ENCODE measurements at places on chromosomes 5 and 9.

- DNase-seq = no peak
Measured at GRCh38 chr5:137938751-137939143, 49.5 kb downstream of the PKD2L2 start.

DNA sequence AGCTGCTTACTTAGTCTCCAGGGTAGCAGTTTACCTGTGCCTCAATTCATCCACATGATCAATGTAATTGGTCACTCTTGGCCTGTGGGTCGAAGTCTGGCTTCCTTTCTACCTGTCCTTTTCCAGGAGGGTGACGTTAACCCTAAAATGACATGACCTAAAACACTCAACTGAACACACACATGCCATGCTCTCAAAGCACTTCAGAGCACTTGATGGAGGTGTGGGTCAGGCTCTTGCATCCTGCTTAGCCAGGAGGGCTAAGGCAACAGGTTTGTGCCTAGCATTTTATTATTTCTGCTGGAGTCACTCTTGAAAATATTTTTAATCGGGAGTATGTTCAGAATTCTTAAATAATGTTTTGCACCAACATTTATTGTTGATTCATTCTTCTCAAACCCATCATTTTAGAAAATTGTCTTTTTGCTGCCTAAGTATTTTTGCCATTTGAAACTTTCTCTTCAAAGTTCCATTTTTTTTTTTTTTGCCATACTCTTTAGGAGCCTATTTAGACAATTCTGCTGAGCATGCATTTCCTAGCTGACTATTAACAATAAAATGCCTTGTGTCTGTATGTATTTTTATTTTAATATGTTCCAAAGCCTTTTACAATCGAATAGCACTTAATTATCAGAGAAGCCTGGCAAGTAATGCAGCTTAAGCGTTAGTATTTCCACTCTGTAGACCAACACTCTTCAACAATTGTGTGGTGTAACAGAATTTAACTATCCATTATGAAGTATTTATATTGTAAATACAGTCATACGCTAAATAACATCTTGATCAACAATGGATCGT lies 59.1 kb downstream of the ATP10B start:
- no peak for DNase-seq

- no peak for DNase-seq
Measured at GRCh38 chr9:101117161-101117560, 88.6 kb downstream of the PLPPR1 start.

DNA sequence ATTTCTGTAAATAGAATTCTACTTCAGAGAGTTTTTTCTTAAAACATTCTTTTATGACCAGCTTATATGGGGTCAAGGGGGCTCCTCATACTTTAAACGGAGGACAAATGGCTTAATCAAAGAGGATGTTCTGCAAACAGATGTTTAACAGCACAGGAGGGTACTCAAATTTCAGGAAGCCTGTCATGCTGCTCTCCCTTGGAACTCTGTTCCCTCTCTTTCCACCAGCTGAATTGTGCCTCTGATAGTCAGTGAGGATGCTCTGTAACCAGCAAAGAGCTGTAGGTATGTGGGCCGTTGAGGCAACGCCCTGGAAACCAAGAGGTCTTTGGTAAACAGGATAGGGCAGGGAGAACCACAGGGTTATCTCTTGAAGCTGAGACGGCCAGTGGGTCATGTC lies 161.1 kb downstream of the C5orf15 start:
- DNase-seq = no peak

GRCh38 chr5:5025774-5026408 lies 114.2 kb upstream of the ADAMTS16 start:
- peak; percentile 12 for DNase-seq

DNA sequence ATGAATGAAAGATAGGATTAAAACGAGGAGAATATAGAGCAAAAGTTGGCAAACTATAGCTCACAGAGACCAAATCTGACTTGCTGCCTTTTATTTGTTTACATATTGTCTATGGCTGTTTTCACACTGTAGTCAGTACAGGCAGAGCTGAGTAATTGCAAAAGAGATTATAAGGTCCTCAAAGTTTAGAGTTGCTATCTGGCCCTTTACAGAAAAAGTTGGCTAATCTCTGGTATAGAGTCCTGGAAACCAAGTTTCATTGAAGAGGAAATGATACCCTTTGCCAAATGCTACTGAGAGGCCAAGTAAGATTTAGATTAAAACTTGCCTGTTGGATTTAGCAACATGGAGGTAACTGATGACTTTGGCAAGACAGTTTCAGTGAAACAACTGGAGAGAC lies 36.0 kb downstream of the LYRM7 start:
- no peak for DNase-seq

DNA sequence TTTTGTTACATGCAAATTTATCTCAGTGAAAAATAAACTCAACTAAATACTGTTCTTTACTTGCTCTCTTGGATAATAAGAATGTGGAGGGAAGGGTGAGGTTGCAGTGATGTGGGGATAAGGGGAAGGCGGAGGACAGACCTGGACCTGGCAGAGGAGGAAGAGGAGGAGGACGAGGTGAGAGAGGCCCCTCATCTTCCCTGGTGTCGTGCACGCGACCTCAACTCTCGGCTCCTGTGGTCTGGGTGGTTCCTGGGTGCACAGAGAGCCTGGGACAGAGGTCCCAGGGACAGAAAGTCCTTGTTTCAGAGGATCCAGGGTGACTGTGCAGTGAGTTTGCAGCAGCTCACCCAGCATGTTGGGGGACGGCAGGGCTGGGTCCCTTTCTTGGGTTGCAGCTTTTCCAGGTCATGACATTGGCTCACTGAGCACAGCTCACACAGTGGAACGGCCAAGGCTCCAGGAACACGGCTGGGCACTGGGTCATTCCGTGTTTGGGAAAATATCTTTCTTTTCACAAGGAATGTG lies 37.7 kb upstream of the LPCAT1 start:
- no peak for DNase-seq

DNA sequence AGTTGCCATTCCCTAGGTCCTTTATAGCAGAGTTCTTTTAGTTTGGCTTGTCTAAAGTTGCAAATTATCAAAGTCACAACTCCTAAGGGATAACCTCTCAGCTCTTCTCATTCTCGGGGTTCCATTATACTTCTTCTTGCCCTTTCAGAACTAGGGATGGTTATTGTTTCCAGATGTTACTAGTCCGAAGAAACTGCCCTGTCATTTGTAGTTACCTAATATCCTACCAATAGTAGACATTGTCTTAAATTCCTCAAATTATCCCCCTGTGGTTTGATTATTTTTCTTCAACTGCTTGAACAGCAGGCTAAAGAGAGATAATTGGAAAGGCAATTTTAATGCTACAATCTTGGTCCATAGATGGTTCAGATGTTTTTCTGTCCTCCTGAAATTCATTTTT lies 709.8 kb downstream of the KCTD16 start:
- no peak for DNase-seq

- peak; percentile 35 for DNase-seq
Measured at GRCh38 chr5:138282920-138283742, 8.7 kb upstream of the GFRA3 start.

DNA sequence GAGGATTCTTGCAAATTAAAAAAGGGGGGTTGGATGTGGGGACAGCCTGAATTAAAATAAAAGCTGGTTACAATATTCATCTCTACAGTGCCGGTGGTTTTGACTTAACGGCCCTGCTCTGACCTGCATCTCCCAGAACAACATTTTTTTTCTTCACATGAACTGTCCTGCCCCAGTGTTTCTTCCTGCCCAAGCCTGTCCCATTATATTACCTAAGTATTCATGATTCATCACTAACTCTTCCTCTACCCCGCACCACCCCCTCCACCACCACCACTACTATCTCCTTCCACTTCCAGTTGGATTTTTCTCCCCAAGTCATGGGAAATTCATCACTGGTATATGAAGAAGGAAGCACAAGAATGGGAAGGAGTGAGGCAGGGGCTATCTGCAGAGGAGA lies 90.1 kb downstream of the ZFAND5 start:
- no peak for DNase-seq

- DNase-seq = no peak
Measured at GRCh38 chr5:125372694-125373631, 626.5 kb upstream of the ZNF608 start.

- DNase-seq = no peak
Measured at GRCh38 chr5:62212648-62213047, 93.4 kb upstream of the KIF2A start.

- DNase-seq = no peak
Measured at GRCh38 chr5:62742207-62742606, 163.6 kb downstream of the LRRC70 start.

GRCh38 chr9:35741740-35742139 lies 7.3 kb downstream of the GBA2 start:
- DNase-seq = peak; percentile 25

DNA sequence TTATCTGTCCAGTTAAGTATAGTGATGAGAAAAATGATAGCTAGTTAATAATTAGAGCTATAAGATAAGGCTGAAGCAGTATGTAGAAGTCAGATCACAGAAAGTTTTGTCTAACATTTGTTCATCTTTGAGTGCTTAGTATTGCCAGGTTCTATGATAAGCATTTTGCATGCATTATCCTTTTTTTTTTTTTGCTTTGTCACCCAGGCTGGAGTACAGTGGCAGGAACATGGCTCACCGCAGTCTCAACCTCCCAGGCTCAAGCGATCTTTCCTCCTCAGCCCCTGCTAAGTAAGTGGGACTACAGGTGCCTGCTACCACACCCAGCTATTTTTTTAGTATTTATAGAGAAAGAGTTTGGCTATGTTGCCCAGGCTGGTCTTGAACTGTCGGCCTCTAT lies 17.5 kb downstream of the BAAT start:
- DNase-seq = no peak

- no peak for DNase-seq
Measured at GRCh38 chr9:97563458-97564135, 62.1 kb downstream of the TMOD1 start.

DNA sequence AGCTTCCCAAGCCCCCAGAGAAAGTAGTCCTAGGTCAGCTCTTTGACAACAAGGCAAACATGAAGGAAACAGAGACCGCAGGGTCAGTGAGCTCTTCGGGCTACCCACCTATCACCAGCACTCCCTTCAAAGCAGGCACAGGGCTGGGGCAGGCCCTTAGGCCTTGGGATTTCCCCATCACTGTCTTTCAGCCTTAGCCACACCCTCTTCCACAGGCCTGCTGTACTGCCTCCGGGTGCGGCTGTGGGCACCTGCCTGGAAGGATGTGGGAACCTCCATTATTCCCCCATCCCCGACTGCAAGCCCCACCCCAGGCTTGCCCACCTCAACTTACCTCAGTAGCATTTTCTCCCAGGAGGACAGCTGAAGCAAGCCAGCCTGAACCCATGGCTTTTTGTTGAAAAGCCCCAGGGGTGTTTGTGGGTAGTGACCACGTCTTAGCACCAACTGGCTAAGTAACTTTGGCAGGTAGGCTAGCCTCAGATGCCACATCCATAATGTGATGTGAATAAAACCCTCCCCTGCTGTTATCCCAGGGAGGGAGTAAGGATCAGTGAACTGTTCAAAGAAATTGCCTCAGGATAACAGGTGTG lies 100.2 kb downstream of the PIK3R1 start:
- DNase-seq = peak; percentile 69

DNA sequence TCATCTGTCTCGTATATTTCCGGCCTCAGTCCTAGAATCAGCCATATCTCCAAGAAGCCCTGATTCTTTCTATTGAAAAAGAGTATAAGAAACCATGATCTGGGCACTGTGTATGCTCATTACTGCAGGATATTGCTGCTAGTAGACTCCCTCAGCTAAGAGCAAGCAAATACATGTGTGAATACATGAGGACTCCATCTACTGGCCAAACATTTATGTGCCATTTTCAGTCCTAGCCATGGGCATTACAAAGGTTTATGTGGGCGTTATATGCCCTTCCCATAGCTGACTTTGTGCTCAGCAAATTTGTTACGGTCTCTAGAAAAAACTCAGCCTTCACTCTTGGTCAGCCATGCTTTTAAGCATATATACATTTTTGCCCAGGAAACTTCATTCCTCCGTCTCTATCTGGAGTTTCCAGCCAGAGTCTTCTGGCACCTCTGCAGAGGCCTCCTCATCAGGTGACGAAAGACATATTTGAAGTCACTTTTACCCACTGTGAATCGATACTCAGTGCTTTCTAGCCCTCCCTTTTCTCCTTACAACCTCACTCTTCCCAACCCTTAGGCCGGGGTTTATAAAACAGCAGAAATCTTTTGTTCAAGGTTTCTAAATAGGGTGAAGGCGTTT lies 1495.6 kb upstream of the CDH6 start:
- DNase-seq = no peak

GRCh38 chr9:6640268-6641051 lies 5.1 kb downstream of the GLDC start:
- DNase-seq = no peak

DNA sequence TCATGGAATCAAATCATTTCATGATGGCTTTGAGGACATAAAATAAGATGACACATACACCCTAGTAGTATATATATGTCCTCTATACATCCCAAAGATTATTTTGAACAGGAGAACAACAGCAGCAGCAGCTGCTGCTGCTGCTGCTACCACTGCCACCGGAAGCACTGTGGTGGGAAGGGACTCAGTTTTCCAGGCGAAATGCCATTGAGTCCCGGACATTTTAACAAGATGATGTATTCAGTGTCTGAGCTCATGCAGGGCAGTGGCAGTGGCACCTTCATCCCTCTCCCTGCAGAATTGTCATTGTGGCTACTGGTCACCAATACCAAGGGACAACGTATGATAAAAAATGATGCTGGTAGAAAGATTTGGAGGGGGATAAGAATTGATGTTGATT lies 151.3 kb downstream of the CHSY3 start:
- DNase-seq = no peak

GRCh38 chr9:73497796-73498195 lies 346.1 kb downstream of the ANXA1 start:
- no peak for DNase-seq

DNA sequence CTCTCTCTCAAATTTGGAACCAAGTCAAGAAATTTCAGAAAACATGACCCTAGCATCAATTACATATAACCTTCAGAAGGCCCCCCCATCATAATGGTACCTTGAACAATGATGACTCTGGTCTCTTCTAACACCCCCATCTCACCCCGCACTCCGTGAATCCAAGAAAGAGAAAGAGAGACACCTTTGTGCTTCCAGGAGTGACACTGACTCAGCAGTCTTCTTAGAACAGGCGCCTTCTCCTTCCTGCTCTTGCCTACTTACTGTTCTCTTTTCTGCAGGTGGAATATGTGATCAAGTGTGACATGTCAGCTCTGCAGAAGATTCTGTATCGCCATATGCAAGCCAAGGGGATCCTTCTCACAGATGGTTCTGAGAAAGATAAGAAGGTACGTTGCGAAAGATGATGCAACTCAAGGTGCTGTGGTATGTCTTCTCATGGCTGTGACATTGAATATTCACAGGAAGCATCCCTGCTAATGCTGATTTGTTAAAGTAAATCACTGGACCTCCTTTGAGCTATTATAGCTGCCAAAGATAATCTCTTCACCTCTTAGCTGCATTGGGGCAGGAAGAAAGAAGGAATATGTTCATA lies 81.3 kb downstream of the SMARCA2 start:
- no peak for DNase-seq

GRCh38 chr5:107871023-107871422 lies 200.3 kb upstream of the EFNA5 start:
- DNase-seq = no peak

- DNase-seq = no peak
Measured at GRCh38 chr9:33858423-33858822, 41.5 kb downstream of the UBE2R2 start.

All from activated CD8-positive, alpha-beta T cell treated with anti-CD3 and anti-CD28 coated beads for 36 hours (primary cell).